Fibroblast of lung (primary cell): ENCODE measurements at places on chromosomes 5 and 9. TPM values are rescaled to one million over a fixed set of nuclear protein-coding genes. Genes with fewer than 3 reads are reported as not detected.

The FOXD4L4 gene
- total RNA-seq = 0.26 TPM in 1 of 2 replicates, not detected in the other

The DMGDH gene
- 7.7 and 7.9 TPM in 2 replicates for total RNA-seq

The PCDHGA5 gene
- 1.5 and 2.6 TPM in 2 replicates for total RNA-seq

DNA sequence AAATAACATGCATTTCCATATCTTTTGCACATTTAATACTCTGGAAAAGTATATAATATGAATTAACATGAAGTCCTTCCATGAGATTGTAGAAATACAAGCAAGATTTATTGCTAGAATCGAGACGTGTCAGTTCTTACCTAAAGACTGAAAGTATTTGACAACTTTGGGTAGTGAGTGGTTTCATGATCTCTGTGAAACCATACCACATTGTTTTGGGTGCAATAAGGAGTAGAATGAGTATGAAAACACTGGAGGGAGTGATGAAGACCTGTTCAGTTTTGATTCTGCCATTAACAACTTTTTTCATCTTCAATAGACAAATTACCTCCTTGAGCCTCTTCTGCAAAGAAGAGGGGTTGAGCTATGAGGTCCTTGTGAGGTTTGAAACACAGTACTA lies 133.7 kb downstream of the NUDT12 start:
- H3K27me3 ChIP-seq = no peaks in the 10 kb centered on the region
- H3K36me3 ChIP-seq = no peaks in the 10 kb centered on the region
- H3K4me1 ChIP-seq = peaks cover 2% of the 10 kb centered on the region
- H3K4me3 ChIP-seq = no peak overlapping the region
- H3K27ac ChIP-seq = no peak overlapping the region

DNA sequence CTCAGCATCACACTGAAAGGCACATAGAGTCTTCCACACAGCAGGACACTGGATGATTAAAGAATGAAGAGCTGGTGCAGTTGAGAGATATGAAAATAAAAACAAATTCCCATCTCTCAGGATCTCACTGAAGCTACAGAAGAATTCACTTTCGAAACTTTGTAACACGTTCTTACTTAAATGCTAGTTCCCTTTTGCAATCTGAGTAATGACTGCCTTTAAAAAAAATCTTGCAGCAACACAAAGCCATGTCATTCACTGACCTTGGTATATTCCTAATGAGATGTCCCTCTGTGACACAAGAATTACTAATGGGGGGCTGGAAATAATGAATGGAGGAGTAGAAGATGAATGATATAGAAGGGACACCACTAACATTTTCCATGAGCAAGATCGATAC lies 201.8 kb downstream of the GLIS3 start:
- no peaks in the 10 kb centered on the region for H3K36me3 ChIP-seq
- H3K27ac ChIP-seq = no peak overlapping the region
- no peaks in the 10 kb centered on the region for H3K27me3 ChIP-seq
- H3K4me3 ChIP-seq = no peak overlapping the region
- DNase-seq = no peak
